KBM-7 (cell line): ENCODE measurements at places on chromosomes 12 and 14.
A peak's percentile ranks its signal among the peaks of the same experiment; 100 is the strongest.

- DNase-seq = no peak
These were observed 6.5 kb downstream of the PHLDA1 start for GRCh38 chr12:76024942-76025600.

GRCh38 chr12:108305991-108306501 is 33.1 kb downstream of the CMKLR1 start:
- DNase-seq = peak; percentile 40

DNA sequence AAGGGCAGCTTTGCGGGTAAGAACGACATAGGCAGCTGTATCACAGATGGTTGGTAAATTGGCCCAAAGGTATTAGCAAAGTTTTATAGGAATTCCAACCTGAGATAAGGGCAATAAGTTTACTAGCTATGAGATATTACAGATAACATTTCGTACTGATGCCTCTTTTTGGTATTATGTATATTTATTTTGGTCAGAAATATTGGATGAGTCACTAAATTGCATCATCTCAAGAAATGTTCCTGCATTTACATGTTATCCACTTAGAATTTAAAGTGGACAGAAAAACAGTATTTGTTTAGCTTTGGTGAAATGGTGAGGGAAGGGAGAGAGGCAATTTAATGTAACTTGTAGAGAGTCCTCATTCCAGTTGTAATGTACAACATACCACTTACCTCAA is 65.1 kb upstream of the PZP start:
- DNase-seq = no peak

DNA sequence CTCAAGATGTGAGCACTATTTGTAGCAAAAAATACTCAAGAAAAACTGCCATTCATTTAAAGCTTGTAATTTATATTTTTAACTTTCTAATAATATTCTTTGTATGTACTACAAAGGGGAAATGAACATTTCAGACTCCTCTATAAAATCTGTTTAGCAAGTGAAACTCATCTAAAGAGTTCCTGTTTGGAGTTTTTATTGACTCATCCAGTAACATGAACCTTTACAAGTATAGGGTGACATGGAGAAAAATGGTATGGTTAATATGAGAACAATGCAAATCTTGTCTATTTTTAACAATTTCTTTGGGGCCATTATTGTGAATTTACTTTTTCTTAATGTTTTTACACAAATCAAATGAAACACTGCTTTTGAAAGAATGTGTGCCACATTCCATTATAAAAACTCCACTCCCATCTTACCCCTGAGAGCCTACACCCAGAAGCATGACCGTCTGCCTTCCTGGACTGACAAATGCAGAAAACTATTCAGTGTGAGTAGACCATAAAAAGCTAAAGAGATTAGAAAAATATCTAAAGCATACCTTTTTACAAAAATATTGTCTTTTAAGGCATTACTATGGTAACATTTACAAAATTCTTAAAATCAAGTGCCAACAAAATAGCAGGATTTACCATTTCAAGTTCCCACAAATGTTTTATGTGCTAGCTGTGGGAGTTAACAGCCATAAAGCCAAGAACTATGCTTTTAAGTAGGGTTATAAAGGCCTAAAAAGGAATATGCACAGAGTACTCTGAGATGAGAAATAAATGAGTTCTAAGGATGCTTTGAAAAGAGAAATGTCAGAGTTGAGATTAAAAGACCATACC is 144.0 kb downstream of the ADAMTS20 start:
- DNase-seq = no peak
